Stimulated activated CD4-positive, alpha-beta T cell treated with anti-CD3 and anti-CD28 coated beads, Interleukin-4, amount 100 ng/mL, for 1 hour (primary cell): ENCODE measurements at places on chromosomes 6 and 20.

DNA sequence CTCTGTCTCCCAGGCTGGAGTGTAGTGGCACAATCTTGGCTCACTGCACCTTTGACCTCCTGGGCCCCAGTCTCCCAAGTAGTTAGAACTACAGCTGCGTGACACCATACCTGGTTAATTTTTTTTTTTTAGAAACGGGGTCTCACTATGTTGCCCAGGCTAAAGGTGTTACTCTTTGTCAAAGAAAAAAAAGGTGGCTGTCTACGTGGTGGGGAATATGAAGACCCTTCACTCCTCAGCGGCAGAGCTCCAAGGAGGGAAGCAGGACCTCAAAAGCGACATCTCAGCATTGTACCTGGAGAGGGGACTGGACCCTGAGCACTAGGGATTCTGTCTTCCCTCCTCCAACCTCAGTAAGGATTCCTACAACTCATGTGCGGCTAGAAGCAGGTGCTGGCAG, 16.4 kb upstream of the TBC1D22B start:
- DNase-seq = no peak

DNA sequence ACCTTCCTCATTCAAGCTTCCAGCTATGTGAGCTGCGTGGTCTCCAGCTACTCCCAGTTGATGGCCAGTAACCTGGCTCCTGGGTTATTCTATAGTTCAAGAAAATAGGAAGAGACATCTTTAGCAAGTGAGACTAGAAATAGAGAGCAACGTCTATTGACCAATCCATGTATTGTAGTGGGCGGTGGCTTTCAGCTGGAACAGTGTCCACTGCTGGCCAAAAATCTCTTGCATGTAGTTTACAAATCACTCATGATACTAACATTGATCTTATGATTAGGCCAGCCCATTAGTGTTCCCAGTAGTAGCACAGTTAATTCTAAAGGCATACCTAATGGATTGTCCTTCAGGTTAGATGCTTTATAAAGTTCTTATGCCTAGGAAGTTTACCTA, 58.9 kb upstream of the SCP2D1 start:
- DNase-seq = no peak

DNA sequence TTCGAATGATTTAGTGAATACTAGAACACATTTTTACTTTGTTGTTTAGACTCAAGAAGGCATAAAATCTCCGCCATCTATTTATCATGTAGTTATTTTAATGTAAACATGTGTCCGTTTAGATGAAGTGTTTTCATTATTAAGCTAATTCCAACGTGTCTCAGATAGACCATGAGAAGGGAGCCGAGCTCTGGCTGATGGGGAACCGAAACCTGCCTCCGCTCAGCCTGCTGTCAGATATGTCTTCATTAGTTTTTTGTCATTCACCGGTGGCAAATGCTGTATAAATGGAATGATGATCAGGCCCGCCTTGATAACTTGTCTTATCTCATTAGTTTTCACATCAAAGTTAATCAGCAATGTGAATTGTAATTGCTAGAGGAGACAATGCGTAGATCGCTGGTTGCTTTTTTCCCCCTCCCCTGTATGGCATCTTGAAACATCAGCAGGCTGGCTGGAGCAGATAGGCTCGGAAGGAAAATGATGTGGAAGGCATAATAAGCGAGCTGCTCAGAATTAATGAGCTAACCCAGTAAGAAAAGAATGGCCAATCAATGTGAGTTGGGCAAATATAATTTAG, 136.4 kb downstream of the LINC00237 start:
- no peak for DNase-seq

DNA sequence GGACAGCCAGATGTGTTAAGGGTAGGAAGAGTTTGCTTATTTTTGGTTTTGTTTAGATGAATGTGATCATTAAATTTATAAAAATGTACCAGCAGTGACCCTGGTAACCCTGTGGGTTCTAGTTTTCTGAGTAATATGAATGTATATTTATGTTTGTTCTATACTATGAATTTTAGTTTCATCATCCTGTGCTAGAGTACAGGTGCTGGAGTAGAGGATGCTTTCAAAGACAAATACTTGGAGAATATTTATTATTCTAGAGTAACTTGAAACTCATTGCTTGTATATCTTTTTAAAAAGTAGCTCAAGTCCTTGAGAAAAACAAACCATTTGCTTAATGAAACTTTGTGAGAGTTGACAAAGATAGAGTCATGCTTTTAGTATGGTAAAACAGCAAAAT, 7.8 kb downstream of the LRRC1 start:
- no peak for DNase-seq

- DNase-seq = no peak
Measured at GRCh38 chr6:125963817-125964216, 7.2 kb downstream of the HINT3 start.

- DNase-seq = no peak
Measured at GRCh38 chr20:16675001-16675564, 54.7 kb upstream of the SNRPB2 start.

DNA sequence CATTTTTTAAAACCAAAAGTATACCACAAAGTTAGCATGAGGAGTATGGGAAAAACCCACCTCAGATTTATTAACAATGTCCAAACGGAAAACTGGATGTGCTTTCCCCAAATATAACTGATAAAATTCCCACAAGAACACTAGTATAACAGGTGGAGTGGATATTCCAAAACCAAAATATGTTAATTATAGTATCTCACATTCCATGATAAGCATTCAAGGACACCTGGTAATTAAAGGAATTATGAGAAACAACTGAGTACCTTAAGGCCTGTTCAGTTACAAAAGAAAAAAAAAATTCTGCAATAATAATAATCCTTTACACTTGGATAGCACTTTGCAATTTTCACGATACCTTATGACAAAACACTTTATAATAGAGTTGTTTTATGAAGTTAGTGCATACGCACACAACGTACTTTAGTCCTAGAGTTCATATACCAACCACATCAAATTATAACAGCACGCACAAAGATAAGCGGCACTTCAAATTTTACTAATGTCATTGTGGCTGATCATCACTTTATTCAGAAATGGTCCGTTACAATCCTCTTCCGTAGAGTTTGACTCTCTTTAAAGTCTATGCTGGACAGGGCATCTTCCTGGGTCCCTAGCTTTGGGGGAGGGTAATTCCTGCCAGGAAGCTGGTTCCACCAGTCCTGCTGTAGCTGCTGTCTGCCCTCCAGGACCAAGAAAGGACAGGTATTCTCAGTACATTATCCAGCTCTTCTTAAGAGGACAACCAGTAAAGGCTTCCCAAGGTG, 1.7 kb downstream of the CDK19 start:
- no peak for DNase-seq

GRCh38 chr20:36218380-36219064, 17.8 kb upstream of the AAR2 start:
- no peak for DNase-seq
